ENCODE measurements at places on chromosomes 16 and 17.

DNA sequence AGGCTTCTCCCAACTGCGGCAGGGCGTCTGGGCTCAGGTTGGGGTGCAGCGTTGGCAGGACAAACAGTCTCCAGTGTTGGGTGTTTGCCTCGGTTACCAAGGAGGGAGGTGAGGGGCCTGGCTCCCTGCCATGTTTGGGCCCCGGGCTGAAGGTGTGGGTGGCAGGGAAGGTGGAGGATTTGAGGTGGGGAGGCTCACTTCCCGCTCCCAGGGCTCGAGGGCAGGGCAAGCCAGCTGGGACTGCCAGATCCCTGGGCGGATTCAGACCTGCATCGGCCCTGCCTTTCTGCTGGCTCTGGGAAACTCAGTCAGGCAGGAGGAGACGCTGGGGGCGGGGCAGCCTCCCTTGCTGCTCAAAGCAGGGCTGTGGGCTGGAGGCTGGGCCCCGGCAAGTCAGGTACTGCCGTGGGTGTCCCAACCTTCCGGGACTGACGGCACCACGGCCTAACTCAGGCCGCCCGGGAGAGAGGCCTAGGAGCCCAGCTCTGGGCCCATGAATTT, 31.3 kb upstream of the KRT17 start:
- no peak for DNase-seq

- no peak for DNase-seq
Measured at GRCh38 chr16:23333831-23334456, 31.8 kb downstream of the SCNN1B start.

DNA sequence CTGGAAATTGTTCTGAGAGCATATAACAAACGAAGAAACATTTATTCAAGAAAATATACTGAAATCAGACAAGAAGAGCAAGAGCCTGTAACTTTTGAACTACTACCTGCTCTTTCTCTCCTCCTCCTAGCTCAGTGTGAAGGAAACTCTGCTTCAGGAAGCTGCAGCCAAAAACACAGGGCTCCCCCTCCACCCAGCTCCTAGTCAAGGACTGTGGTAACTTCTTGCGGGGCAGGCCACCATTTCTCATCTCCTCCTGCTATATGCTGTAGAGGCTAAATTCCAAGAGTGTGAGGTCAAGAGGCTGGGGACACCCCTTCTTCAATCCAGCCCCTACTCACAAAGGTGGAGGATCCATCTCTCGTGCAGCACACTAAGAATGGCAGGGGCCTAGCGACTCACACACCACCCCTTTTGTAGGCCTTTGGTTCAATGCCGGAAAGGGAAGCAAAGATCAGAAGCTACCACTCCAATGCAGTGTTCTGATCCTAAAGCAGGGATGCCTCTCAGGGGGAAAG, 74.6 kb downstream of the ITFG1 start:
- DNase-seq, result no peak

- no peak for DNase-seq
Measured at GRCh38 chr17:63442549-63443035, 3.5 kb downstream of the CYB561 start.

DNA sequence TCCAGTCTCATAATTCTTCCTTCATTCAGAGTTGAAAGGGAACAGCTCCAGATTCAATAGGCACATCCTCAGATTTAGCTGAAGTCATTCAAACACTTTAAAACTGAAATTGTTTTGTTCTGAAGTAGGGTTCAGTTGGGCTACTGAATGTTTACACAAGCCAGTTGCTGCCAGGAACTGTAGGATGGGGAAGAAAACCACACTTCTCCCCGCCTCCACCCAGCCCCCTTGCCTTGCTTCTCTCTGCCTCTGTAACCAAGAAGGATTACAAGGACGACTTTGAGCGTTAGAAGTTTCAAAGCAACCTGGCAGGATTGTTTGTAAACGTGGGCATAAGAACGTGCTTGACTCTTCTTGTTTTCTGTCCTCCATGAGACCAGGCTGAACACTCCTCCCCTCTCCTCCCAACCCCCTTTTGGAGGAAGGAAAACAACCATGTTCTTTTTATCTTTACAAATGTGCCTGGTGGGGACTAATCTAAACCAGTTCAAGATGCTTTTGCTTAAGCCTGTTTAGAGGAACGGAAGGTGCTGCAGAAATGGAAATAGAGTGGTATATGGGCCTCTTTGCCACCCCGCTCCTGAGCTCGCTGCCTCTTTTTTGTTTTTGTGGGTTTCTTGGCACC, 287.9 kb downstream of the FTO start:
- DNase-seq, result no peak

DNA sequence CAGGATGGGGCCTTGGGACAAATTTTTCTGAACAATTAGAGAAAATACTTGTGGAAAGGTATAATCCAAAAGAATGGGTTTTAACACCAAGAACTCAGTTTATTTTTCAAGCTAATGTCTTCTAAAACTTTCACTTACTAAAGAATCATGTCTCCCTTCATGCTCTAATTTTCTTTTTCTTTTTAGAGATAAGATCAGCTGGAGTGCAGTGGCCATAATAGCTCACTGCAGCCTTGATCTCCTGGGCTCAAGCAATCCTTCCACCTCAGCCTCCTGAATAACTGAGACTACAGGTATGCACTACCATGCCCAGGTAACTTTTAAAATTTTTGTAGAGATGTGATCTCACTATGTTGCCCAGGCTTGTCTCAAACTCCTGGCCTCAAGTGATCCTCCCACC, 5.5 kb downstream of the OR4D1 start:
- DNase-seq, result no peak

DNA sequence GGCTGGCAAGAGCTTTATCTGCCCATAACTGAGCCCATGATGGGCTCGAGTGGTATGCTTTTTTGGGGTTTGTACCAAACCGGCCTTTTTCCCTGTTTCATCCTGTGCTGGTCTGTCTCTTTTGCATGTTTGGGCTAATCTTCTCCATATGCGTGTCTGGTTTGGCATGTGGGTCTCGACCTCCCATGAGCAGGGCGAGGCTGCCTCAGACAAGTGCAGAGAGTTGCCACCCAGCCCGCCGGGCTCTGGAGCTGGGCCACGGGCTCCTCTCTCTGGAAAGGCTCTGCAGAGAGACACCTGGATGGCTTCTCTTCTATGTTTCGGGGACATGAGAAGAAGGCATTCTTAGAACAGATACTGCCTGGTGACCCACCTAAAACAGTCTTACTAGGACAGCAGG, 67.8 kb upstream of the TBX2 start:
- no peak for DNase-seq

GRCh38 chr17:35002876-35003551, 22.7 kb downstream of the LIG3 start:
- DNase-seq, result no peak

GRCh38 chr17:82213251-82214011, 789 bp upstream of the CCDC57 start:
- DNase-seq, result no peak

GRCh38 chr17:57810721-57811637, 38.9 kb downstream of the MRPS23 start:
- no peak for DNase-seq

DNA sequence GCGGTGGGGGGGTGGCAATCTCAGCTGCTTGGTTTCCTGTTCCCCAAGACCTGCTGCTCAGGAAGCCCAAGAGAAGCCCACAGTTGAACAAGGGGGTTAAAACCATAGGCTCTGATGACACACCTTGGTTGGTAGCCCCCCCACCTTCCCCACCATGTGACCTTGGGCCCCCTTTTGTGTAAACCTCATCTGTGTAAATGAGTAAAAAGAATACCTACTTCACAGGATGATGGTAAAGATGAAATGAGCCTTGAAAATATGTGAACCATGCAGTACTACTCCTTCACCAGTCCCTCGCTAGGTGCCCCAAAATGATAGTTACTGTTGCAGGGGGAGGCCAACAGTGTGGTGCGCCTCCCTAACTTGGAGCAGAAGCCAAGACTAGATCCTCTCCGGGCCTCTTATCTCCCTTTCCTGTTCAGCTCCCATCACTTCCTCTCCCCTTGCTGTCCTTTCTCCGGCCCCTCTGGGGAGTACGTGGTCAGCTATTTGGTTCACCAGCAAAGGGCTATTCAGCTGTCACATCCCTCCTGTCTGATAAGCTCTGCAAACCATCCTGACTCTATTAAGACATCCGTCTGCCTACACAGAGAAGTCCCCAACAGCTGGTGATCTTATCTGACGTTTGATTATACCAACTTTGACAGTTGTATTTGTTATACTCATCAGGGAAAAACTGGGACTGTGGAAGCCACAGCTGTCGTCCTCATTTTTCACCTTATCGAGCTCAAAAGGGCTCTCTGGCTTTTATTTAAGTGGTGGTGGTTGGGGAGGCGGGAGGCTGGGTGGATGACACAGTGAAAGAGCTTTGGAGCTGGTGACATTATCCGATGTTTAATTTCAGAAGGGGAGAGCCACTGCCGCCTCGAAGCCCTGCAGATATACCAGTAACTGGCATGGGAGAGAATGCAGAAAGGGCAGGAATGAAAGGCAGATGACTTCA, 19.9 kb downstream of the DCAKD start:
- no peak for DNase-seq

GRCh38 chr17:81417879-81418709, 22.8 kb downstream of the BAHCC1 start:
- no peak for DNase-seq

DNA sequence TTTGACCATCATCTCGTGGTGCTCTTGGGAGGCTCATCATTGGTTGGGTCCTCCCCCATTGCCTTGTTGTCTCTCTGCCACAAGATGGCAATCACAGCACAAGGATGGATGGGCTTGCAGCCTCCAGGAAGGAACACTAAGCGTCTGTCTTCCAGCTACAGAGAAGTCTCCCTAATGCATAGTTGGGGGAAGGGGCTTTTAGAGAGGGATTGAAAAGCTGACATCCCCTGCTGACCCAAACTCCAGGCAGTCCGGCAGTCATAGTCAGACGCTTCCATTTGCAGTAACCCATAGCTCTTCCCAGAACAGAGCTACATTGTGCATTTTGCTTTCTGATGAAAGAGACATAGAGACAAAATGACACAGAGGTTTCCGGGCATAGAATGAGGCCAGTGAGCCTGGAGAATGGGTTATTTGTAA, 111.4 kb downstream of the UTP18 start:
- DNase-seq, result peak; percentile 26

DNA sequence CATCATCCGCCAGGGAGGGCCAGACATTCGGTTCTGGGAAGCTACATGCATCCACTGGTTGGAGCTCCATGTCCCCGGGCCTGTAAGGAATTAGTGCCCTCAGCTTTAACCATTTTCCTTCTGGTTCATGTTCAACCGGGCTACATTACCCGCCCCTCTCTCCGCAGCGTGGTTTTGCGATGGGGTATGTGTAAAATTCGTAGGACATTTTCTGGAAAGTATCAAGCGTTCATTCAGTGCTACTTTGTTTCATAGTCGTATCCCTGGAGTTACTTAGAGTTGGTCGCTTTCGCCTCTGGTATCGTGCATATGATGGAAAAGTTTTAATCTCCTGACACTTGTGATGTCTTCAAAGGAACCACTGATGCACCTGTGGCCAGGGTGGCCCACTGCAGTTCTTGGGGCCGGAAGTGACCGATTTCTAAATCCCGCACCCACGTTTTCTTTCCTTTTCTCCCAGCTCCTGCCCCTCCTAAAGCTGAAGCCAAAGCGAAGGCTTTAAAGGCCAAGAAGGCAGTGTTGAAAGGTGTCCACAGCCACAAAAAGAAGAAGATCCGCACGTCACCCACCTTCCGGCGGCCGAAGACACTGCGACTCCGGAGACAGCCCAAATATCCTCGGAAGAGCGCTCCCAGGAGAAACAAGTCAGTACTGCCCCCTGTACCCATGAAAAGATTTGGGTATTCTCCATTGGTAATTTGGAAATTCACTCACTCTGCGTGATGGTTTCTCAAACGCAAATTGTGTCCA, 637 bp downstream of the RPL23A start:
- no peak for DNase-seq

DNA sequence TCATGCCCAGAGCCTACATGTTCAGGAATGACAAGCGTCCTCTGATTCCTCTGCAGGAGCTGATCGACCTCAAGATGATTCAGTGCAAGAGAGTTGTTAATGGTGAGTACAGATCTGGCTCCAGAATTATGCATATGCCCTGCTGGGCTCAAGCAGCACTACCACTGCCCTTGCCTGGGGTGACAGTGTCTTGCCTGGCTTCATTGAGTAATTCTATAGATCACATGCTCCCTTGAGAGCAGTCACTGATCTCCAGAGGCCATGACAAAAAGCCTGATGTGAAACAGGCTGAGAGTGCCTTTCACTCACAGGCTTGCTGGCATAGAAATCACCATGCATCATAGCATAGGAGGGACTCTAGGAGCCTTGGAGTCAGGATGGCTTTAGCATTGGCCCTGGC, 26.4 kb downstream of the DUS2 start:
- no peak for DNase-seq

GRCh38 chr17:63398680-63399079, 47.4 kb downstream of the CYB561 start:
- DNase-seq, result no peak

All from stimulated activated CD4-positive, alpha-beta T cell treated with anti-CD3 and anti-CD28 coated beads, Interleukin-12 subunit alpha, Interleukin-12 subunit beta, amount 100 ng/mL, for 48 hours (primary cell).